Karpas-422 (cell line): ENCODE measurements at places on chromosomes 3 and 15. TPM values are rescaled to one million over a fixed set of nuclear protein-coding genes. Genes with fewer than 3 reads are reported as not detected.

The SV2B gene
- 0.11 and 0.26 TPM in 2 replicates for total RNA-seq

The MME gene
- 174 and 196 TPM in 2 replicates for total RNA-seq

The MEX3B gene
- total RNA-seq = 0.37 and 1.2 TPM in 2 replicates

The ADGRG7 gene
- not detected in 2 replicates for total RNA-seq

The CCDC51 gene
- 22.0 and 28.3 TPM in 2 replicates for total RNA-seq

The MELTF gene
- 0.07 and 0.43 TPM in 2 replicates for total RNA-seq

The PLA1A gene
- total RNA-seq = not detected in 2 replicates

The BUB1B gene
- total RNA-seq = 58.2 and 60.1 TPM in 2 replicates

The PARP15 gene
- 27.7 and 54.3 TPM in 2 replicates for total RNA-seq

GRCh38 chr15:36793205-36793873 lies 213.9 kb downstream of the CDIN1 start:
- DNase-seq = no peak

- DNase-seq = no peak
These were observed 173.0 kb downstream of the LPP start for GRCh38 chr3:188326968-188327367.

GRCh38 chr3:179304605-179305004 lies 18.2 kb upstream of the ZNF639 start:
- no peak for DNase-seq

- no peak for DNase-seq
These were observed 104.9 kb downstream of the TPRG1 start for GRCh38 chr3:189276444-189277219.

GRCh38 chr3:84755860-84756259 lies 202.9 kb upstream of the CADM2 start:
- no peak for DNase-seq

DNA sequence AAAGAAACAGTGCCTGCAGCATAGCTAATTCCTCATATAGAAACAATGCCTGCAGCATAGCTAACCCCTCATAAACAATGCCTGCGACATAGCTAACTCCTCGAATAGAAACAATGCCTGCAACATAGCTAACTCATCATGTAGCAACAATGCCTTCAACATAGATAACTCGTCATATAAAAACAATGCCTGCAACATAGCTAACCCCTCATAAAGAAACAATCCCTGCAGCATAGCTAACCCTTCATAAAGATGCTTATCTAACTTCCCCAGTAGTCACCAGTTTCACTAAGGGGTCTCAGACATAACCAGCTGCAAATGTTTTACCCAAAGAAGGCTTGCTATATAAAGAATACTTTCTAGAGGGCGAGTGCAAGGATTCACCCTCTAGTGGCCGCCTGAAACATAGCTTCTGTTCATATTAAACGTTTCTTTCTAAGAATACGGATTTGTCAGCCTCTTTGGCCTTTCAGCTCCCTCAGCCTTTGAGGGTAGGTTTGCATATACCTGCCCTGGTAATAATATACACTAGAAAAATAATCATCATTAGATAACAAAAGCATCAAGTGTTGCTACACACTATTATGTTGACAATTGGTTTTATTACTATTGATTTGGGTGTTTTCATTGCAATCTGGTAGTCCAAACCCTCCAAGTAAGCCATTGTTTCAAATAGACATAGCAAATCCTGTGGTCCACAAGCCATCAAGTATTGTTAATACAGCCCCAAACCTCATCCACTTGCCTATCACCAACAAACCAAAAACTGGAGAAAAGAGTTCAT lies 44.4 kb upstream of the FAN1 start:
- peak; percentile 75 for DNase-seq

GRCh38 chr3:177220136-177220974 lies 23.1 kb upstream of the TBL1XR1 start:
- no peak for DNase-seq

- peak; percentile 24 for DNase-seq
These were observed 1187.1 kb downstream of the ROBO1 start for GRCh38 chr3:78580681-78581080.

DNA sequence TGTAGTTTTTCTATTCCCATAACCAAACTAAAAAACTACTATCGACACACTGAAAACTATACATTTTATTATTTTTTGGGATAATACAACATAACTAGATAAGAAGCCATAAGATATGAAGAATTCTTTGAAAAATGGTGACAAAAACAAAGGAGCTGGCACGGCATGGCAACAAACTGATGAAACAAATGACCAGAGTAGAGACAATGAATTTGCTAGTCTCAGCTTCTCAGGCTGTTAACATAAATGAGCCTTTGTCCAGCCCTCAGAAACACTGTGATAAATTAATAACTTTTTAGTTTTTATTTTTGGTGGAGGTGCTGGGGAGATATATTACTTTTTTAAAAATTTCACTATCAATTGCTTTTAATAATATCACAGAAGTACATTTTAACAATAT lies 100.7 kb downstream of the SMARCC1 start:
- no peak for DNase-seq

- peak; percentile 38 for DNase-seq
These were observed 6.1 kb downstream of the TRMT10C start for GRCh38 chr3:101567528-101568317.

- DNase-seq = no peak
These were observed 76.1 kb downstream of the FRMD4B start for GRCh38 chr3:69309814-69310213.

DNA sequence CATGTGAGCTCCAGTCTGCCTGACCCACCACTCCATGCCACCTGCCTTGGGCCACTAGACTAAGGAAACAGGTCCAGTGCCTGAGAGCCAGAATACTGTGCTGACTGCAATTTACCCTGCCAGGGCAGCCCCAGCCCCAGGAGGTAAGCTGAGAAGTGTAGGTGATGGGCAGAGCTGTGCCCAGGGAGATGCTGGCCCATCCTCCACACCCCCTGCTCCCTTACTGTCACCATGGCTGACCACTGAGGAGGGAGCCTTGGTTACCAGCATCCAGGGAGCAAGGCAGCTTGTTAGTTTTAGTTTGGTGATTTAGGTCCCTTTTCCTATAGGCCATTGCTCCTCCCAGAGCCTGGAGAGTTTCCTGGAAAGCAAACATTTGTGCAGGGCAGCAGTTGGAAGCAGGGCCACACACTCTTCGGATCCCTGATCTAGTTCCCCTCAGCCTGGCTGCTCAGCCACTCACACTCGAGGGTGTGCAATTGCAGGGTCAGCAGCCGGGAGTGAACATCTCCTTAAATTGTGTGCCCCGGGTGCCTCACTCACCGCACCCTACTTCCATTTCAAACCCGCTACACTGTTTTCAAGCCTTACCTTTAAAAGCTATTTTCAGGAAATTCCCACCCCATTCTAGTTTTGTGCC lies 2.0 kb downstream of the GALNT15 start:
- DNase-seq = no peak

- DNase-seq = no peak
These were observed 41.9 kb downstream of the NOX5 start for GRCh38 chr15:69056365-69056764.

DNA sequence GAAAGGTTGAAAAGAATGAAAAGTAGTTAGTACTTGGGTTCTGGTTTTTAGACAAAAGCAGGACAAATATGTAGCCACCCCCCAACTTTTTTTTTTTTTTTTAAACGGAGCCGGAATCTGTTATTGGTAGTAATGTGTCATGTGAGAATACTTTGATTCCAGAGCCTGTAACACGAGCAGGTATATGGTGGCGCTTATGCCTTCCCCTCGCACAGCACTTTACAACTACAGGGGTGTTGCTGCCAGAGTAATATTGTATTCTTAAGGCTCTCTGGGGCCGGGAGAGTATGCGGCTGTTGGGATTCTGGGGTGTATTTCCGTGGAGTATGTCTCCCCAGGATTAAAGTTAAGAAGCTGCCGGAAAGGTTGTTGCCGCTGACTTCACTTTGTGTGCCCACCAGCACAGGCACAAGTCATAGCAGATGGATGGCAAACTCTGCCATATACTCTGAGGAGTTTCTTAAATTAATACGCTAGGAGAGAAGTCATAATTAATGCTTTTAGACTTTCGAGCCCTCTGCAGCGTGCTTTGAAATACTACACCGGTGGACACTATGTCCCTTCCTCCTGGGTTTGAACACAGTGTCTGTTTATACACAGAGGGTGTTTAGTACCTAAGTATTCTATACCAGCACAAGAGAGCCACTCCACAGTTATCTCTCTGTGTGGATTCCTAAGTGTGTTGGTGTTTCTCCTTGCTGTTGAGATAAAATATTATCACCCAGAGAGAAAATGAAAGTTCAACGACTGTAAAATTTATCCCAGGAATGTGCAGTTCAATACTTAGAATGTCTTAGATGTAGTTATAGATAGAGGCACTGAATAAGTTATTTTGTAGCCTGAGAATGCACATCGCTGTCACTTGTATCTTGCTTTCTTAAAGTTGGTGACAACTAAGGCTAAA lies 1.4 kb downstream of the MBNL1 start:
- DNase-seq = peak; percentile 81

DNA sequence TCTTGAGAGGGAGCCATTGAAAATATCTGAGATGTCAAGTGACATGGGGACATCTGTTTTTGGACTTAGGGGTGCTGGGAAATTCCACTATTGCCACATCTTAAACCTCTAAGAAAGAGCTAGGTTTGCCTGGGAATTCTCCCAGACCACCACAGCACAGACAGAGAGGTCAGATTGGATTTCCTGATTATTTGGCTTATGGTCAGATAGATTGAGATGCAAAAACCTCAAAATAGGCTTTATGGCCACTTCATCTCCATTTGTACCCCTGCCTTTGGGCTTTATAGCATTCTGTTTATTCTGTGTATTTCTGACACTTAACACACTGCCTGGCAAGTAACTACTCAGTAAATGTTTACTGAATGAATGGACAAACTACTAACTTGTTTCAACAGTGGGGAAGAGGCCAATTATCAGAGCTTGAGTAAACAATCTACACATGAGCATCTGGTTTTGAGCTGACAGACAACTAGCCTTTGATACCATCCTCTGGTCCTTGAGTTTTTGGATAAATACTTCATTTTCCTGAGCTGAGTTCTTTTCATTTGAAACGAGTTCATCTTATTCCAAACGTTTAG lies 81.8 kb downstream of the TP63 start:
- no peak for DNase-seq

GRCh38 chr15:90042766-90043529 lies 41.8 kb downstream of the ZNF710 start:
- no peak for DNase-seq

DNA sequence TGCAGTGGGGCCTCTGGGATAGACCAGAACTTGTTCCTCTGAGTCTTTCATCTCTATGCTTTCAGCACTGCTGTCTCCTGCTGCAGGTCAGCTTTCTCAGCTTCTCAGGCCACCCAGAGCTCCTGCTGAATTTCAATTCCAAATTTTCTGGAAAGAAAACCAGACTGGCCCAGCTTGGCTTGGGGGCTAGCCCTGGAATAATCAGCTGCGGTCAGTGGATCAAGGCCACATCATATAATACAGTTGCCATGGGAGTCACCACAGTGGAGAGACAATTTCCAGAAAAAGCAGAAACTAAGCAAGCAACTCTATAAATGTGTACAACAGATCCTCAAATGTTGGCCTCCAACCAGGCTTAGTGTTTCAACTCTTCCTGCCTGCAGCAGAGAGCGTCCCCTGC lies 91.1 kb upstream of the SLC24A5 start:
- DNase-seq = no peak

- DNase-seq = no peak
These were observed 10.2 kb downstream of the CD276 start for GRCh38 chr15:73694419-73694818.

- no peak for DNase-seq
These were observed 25.7 kb upstream of the MYRIP start for GRCh38 chr3:39783680-39784079.

DNA sequence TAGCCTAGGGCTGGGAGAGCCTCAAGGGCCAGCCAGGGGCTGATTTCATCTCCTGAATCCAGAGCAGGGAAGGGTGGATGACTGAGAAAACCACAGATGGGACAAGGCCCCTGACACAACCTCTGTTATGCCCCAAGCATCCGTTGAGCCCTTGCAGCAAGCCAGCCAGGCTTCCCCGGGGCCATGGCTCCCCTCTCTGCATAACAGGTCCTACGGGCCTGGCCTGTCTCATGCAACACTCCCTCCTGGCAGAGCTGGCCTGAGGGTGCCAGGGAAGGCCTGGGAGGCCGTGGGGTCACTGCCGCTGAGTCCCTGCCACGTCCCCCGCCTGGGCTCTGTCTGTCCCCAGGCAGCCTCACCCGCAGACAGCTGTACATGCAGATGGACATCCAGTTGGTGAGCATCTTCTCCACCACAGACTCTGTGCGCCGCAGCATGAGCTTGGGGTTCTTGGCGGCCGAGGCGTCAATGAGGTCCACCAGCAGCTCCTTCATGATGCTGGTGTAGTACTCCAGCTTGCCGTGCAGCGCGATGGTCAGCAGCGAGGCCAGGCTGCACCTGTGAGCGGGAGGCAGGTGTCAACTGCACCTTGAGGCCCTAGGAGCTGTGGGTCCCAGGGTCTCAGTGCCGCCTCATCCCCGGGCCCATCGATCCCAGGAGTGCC lies 22.1 kb downstream of the H1-8 start:
- no peak for DNase-seq

GRCh38 chr3:121957674-121958415 lies 63.6 kb downstream of the SLC15A2 start:
- DNase-seq = no peak

GRCh38 chr15:84844964-84845363 lies 27.8 kb downstream of the ALPK3 start:
- DNase-seq = no peak
